ENCODE measurements at places on chromosomes 12 and 14.

GRCh38 chr12:82893896-82894295, 207.2 kb downstream of the TMTC2 start:
- DNase-seq = no peak

DNA sequence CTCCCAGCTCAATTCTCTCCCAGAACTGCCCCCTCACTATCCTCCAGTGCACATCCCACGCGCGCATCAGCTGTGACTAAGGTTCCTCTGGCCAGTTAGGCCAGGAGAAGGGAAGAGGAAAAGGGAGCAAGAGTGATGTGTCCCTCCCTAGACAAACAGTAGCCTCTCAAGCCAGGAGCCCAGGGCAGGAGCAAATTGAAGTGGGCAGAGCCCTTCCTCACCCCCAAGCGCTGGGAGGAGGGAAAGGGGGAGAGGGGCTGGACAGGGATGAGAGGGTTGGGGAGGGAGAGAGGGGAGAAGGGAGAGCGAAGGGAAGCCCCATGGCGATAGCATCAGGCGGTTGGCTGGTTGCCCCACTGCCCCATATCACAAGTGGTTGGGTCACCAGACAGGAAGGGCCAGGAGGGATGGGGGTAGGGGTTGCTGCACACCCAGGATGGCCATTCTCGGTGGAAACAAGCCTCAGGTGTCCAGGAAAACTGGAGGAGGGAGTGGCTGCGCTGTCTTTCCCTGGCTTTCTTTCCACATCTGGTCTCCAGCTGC, 1.1 kb downstream of the CD63 start:
- DNase-seq = no peak

DNA sequence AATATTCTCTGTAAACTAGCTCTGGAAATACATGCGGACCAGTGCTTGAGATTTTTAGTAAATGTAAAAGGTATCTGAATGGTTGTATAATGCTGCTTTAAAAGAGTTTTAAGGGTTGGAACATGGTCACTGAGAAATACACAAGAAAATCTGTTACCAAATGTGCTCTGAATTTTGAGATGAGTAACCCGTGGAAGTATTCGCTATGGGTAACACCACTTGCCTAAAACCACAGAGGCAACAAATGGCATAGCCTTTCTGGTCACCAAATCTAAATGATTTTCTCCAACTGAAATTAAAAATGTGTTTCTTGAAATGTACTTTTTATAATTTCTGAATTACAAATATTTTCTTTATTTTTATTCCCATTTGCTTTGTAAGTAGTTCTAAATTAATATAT, 745.7 kb downstream of the DIO2 start:
- DNase-seq = no peak

- no peak for DNase-seq
Measured at GRCh38 chr12:694734-695503, 31.7 kb upstream of the NINJ2 start.

DNA sequence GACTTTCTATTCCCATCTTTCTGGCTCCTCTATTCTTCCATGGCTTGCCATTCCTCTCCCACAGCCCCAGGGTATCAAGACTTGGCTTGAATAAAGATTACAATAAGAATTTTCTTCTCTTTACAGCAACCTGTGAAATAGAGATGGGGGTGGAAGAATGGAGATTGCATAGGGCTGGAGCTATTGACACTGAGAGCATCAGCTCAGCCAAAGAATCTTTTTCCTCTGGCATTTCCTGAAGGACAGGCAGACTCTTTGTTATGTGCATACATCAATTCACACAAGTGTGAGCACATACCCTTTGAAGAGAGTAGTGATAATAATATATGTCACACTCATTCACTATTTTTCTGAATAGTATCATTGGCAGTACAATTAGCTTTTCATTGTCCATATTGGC, 4.7 kb downstream of the RNASE11 start:
- no peak for DNase-seq

DNA sequence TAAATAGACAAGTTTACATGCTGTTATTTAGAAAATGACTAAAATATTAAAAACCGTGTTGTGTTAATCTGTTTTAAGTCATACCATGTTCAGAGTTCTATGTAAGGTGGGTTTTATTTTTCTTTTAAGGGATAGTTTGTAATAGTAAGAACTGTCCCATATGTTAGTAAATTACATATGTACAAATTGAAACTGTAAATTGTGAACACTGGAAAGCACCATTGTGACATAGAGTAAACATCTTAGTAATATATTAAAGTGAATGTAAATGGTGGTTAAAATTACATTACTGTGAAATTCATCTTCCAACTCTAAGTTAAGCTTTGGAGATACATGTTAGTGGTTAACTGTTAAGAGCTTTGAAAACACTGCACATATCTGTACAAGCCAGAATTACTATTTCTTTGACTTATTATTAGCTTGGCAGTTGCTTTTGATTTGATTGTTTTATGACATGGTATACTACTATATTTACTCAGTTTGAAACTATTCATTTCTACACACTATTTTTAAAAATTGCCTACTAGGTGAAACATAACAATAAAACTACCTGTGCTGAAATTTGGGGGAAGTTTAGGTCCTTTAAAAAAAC, 27.4 kb upstream of the DIP2B start:
- DNase-seq = no peak

- no peak for DNase-seq
Measured at GRCh38 chr14:105914738-105915385, 388.5 kb downstream of the TMEM121 start.

- no peak for DNase-seq
Measured at GRCh38 chr14:100592972-100593371, 5.8 kb upstream of the BEGAIN start.

GRCh38 chr12:56574210-56574609, 52.6 kb downstream of the RBMS2 start:
- no peak for DNase-seq

- no peak for DNase-seq
Measured at GRCh38 chr12:62210422-62210821, 49.8 kb upstream of the USP15 start.

- DNase-seq = no peak
Measured at GRCh38 chr12:50599366-50600095, 94.7 kb downstream of the DIP2B start.

DNA sequence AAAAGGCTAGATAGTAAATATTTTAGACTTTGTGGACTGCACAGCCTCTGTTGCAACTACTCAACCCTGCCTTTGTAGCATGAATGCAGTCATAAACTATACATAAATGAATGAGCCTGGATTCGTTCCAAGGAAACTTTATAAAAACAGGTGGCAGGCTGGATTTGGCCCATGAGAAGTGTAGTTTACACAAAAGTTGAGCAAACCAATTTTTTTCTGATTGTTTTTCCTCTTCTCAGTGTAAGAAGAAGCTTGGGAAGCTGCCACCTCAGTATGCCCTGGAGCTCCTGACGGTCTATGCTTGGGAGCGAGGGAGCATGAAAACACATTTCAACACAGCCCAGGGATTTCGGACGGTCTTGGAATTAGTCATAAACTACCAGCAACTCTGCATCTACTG, 9.5 kb downstream of the OAS1 start:
- DNase-seq = peak; percentile 58

DNA sequence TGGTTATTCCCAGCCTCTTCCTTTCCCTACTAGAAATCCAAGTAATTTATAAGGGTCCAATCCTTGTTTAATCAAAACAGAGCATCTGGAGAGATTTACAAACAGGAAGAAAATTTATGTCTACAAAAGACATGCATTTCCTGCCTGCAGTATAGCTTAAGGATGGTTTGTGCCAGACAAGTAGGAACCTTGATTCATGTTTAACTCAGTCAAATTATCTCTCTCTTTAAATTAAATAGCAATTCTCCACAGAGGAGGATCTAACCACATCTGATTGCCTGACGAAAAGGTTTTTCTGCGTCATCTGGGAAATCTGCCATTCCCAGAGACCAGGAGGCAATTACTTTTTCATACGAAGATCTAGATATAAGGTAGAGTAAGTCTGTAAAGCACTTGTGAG, 105.2 kb downstream of the ZFC3H1 start:
- no peak for DNase-seq

- peak; percentile 79 for DNase-seq
Measured at GRCh38 chr14:105890474-105891220, 364.3 kb downstream of the TMEM121 start.

GRCh38 chr12:39958377-39958776, 147.5 kb downstream of the SLC2A13 start:
- no peak for DNase-seq

- DNase-seq = no peak
Measured at GRCh38 chr12:126895951-126896913, 1370.7 kb upstream of the TMEM132C start.

- DNase-seq = no peak
Measured at GRCh38 chr12:57237932-57238853, 8.7 kb downstream of the SHMT2 start.

DNA sequence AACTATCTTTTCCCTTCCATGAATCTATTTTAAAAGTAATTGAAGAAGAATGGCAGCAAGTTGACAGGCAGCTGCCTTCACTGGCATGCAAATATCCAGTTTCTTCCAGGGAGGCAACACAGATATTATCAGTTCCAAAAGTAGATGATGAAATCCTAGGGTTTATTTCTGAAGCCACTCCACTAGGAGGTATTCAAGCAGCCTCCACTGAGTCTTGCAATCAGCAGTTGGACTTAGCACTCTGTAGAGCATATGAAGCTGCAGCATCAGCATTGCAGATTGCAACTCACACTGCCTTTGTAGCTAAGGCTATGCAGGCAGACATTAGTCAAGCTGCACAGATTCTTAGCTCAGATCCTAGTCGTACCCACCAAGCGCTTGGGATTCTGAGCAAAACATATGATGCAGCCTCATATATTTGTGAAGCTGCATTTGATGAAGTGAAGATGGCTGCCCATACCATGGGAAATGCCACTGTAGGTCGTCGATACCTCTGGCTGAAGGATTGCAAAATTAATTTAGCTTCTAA, 18.4 kb downstream of the TMPO start:
- DNase-seq = no peak

- no peak for DNase-seq
Measured at GRCh38 chr14:50825307-50825706, 5.7 kb downstream of the NIN start.

- DNase-seq = no peak
Measured at GRCh38 chr12:131348646-131349045, 362.2 kb upstream of the SFSWAP start.

DNA sequence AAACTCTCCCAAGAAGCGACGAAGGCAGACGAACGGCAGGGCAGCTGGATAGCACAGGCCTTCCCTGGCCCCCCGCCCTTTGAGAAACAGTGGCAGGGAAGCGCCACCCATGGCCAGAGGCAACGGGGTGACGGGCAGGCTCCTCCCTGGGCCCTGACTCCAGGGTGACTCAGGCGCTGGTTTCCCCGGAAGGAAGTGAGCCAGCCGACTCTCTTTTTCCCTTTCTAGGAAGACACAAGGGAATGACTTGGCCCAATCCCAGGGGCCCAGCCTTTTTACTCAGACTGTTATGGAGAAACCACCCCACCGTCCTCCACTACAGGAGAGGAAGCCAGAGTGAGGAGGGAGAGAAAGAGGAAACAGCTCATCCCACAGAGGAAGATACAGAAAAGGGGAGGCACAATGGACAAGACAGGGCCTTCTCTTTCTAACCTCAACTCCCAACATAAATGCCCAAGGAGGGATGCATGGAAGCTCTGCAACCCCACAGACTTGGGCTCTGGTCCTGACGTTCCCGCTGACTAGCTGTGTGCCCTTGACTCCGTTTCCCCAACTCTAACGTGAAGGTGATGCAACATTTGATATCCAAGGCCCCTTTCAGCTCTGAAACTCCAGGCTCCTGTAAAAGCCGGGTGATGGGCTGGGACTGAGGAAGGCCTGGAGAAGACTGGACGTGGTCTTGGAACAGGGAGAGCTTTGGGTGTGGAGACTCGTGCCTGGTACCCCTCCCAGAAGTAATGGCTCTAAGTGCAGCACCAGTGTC, 27.9 kb downstream of the ACTN1 start:
- DNase-seq = peak; percentile 95

GRCh38 chr14:56953884-56954283, 143.6 kb upstream of the OTX2 start:
- no peak for DNase-seq

GRCh38 chr14:91352053-91352452, 65.6 kb downstream of the CCDC88C start:
- no peak for DNase-seq

DNA sequence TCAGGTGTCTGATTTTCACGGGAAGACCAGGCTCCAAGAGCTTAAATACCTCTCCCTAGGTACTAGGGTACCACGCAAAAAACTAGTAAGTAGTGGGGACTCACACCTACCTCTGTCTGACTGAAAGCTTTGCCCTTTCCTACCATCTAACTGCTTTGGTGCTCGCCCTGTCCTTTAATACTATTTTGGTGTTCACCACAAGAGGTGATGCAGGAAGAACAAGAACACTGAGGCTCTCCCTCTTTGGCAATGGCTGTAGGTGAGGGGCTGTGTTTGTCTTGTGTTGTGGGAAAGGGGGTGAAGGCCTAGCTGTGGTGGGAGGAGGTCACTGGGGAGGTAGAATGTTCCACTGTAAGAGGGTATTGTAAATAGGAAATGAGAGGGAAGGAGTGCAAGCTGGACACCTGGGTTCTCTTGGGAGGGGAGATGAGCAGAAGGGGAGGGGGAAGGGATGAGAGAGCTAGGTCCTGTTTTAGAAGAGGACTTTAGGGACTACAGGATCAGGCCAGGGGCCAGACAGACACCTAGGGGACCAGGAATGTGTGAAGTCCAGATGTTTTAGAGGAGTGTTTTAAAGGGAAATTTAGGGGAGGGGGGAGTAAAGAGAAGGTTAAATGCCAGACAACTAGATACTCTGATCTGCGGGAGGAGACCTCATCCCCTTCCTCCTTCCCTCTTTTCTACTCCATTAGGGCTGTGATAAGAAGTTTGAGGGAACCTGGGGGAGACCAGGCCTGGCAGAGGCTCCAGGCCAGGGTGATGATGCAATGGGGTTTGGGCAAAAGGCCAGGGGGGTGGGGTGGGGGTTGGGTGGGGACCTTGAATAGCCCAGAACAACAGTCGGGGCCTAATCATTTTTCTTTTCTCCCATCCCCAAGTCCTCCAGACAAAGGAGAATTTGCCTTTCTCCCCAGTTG, 2.1 kb downstream of the ITGA5 start:
- DNase-seq = no peak

DNA sequence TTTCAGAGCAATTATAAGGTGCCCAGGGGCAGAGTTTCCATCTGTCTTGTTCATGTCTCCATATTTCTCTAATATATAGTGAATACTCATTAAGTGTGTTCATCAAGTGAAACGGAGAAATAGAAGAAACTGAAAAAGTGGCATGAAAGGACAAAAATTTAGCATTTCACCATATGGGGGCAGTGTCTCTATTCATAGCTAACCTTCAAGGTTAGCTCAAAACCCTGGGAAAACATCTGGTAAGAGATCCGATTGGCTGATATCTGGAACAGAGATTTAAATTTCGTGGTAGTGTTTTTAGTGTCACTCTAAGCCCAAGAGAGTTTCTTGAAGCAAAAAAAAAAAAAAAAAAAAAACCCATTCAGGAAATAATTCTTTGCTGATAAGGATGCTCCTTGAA, 367.5 kb downstream of the DAD1 start:
- no peak for DNase-seq

GRCh38 chr14:100531152-100532121, 55.8 kb downstream of the BEGAIN start:
- DNase-seq = no peak

DNA sequence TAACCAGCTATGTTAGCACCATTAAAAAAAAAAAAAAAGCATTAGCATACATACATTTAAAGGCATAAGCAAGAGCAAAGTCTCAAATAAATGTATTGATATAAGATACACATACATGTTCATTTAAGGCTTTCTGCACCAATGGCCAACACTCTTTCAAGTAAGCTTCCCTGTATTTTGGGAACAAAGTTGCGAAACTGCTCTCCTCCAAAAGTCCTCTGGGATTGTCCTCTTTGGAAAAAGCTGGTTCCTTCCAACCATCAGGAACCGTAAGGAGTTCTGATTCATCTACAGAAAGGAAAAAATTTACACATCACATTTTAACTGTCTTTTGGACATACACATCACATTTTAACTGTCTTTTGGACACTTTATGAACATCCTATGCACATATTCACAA, 3.2 kb downstream of the KRR1 start:
- no peak for DNase-seq

Data from vagina (tissue), 2 donors.